ENCODE measurements at places on chromosomes 12 and 14. TPM values are rescaled to one million over a fixed set of nuclear protein-coding genes. Genes with fewer than 3 reads are reported as not detected.
A peak's percentile ranks its signal among the peaks of the same experiment; 100 is the strongest.

- DNase-seq, result no peak
Observed at GRCh38 chr12:41277946-41278267, 89.8 kb downstream of the PDZRN4 start.

DNA sequence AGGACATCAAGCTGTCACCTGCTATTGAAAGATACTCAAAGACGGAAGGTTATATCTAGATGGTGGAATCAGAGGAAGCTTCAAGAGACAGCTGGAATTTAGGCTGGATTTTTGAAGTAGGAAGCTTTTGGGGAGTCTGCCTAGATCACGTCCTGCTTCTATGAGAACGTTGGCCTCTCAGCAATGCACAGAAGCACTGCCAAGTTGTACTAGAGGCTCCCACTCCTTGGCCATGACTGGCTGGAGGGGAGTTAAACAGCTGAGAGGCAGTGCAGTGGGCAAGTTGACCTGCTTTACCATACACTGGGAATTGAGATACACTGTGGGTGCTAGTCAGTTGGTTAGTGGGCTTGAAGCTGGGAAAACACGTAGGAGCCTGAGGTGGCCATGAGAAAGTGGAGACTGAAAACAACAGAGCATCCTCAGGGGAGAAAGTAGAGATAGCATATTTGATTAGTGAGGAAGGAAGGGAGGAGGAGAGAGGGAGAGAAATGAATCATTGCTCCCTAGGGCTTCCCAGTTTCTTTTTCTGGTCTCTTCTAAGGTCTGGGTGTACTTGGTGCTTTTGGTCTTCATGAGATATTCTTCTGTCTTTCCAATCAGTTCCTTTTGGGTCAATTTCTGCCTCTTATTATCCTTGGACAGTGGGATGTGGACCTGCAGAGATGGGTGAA, 110.8 kb downstream of the EMP1 start:
- DNase-seq, result no peak

- no peak for DNase-seq
Observed at GRCh38 chr12:58310368-58310767, 369.0 kb downstream of the ATP23 start.

Gene NOPCHAP1
- 39.4 TPM for total RNA-seq

DNA sequence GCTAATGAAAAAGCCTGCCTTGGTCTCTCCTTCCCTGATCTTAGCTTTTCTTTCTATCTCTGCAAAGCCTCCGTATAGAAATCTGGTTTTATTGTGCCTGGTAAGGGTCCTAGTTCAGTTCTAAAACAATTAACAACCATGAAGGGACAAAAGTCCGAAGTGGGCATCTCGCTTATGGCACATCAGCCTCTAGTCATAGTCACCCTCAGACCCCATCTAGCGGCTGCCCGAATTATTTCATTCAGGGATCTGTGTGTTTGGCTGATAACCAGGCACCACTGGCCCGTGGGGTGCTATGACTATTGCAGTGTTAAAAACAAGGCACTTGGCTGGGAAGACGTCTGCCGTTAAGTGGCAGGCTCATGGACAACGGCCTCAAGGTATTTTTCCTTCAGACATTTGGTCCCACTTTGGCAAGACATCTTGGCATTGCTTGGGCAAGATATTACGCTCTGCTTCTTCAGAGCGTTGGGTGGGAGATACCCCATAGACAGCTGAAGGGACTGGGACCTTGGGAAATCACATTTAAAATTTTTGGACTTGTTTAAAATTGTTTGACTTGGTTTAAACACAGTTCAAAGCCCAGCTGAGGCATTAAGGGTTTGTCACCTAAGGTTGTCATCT, 87.1 kb downstream of the SINHCAF start:
- DNase-seq, result peak; percentile 81

- DNase-seq, result peak; percentile 81
Observed at GRCh38 chr12:121668750-121669520, 519 bp downstream of the MORN3 start.

Gene EXOC5
- 75.1 TPM for total RNA-seq

DNA sequence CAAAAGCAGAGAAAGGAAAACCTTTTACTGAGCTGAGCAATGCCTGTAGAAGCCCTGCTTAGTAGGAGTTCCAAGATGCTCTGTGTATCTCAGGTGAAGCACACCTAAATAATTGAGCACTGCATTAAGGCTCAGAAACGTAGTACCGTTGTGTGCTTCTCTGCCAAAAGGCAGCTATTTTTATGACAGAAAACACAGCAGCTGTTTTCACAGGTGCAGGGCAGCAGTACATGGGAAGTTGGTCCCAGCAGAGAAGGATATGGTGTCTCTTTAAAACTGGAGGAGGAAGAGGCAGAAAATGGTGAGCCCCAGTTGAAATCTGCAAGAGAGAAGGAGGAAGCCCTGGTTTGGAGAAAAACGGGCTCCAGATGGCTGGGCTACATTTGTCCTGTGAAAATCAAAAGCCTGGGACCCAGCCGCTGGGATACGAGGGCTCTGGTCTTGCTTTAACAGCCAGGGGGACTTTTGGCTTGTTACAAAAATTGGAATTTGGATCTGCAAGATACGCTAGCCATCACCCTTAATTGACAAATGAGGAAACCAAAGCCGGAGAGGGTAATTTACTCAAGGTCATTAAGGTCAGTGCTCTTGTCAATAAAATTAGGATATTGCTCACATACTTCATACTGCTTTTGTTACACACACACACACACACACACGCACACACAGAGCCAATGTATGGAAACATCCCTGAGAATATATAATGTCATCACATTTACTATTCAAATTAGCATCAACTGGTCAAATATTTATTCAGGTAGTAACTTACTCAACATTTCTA, 27.3 kb downstream of the SPRING1 start:
- DNase-seq, result no peak

- DNase-seq, result no peak
Observed at GRCh38 chr14:88823968-88824313, 510 bp upstream of the TTC8 start.

GRCh38 chr12:131829356-131829747, 1.2 kb downstream of the MMP17 start:
- DNase-seq, result no peak

DNA sequence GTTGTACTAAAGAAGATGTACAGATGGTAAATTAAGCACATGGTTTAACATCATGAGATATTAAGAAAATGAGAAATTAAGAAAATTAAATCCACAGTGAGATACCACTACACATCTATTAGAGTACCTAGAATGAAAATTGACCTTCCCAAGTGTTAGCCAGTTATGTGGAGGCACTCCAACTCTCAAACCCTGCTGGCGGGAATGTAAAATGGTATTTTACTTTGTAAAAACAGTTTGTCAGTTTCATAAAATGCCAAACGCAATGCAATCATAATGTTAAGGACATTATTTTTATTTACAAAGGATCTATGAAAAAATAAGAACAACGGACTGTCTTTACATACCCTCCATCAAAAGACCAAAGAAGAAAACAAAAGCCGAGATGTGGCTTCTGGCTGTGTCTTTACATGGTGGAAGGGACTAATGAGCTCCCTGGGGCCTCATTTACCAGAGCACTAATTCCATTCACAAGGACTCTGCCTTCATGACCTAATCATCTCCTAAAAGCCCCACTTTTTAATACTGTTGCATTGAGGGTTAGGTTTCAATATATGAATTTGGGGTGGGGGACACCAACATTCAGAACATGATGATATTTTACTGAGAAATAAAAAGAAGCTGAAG, 1178.7 kb downstream of the AACS start:
- no peak for DNase-seq

GRCh38 chr12:123119808-123120207, 31.1 kb downstream of the PITPNM2 start:
- DNase-seq, result peak; percentile 80

DNA sequence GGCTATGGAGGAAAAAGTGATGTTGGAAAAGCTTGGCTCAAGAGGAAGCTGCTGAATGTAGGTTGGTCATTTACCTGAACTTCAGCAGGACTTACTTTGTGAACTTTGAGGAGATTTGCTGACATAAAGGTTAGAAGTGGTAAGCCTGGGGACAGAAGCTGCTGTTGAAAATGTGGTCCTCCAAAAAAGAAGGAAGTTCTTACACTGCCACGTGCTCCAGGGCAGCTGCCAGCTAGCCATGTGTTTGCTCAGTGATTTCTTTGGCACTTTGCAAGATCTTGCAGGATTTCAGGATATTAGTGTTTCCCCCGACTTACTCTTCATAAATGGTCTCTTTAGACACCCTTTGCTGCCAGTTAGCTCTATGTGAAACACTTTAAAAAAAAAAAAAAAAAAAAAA, 14.8 kb upstream of the DYRK2 start:
- DNase-seq, result no peak

DNA sequence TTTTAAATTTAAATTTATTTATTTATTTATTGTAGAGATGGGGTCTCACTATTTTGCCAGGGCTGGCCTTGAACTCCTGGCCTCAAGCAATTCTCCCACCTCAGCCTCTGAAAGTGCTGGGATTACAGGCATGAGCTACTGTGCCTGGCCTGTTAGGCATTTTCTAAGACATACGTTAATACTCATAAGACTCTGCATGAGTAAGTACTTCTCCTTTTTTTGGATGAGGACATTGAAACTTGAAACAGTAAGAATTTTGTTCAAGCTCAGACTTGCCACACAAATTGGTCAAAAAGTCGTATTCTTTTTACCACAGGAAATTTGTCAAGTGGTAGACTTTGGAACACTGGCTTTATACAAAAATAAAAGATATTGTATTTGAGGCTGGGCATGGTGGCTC, 187.4 kb upstream of the RASSF8 start:
- DNase-seq, result no peak

- no peak for DNase-seq
Observed at GRCh38 chr12:47846294-47846996, 26.7 kb upstream of the HDAC7 start.

DNA sequence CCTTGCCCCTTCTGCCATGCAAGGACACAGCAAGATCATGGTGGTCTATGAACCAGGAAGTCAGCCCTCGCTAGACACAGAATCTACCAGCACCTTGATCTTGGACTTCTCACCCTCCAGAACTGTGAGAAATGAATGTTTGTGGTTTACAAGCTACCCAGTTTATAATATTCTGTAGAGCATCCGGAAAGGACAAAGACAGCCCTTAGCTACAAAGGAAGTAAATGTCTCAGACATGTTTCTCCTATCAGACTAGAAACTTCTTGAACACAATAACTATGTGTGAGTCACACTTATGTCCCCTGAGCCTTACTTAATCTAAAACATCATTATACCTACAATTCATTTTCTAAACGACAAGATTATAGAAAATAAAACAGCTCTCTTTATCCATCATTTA, 176.7 kb downstream of the KLHL28 start:
- DNase-seq, result no peak

Gene ZNF219
- total RNA-seq, result 8.2 TPM

Gene DTX3
- total RNA-seq, result 13.7 TPM

Gene SOAT2
- 6.7 TPM for total RNA-seq

- DNase-seq, result no peak
Observed at GRCh38 chr12:45887544-45887943, 102.8 kb downstream of the SCAF11 start.

Measured in activated CD8-positive, alpha-beta T cell treated with anti-CD3 and anti-CD28 coated beads for 36 hours (primary cell).